ENCODE measurements at places on chromosomes 4 and X.
A peak's percentile ranks its signal among the peaks of the same experiment; 100 is the strongest.

DNA sequence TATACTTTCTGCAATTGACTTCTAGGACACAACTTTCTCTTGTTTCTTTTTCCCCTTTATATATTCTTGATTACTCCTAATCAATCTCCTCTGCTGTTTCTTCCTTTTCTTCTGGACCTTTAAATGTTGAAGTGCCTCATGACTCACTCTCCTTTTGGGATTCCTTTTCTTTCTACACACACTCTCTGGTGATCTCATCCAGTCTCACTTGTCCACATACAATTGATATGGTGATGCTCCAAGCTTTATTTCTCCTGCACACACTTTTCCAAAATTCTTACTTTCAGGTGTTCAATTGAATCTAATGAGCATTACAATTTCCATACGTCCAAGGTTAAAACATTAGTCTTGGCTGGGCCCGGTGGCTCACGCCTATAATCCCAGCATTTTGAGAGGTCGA, 794.8 kb upstream of the EPHA5 start:
- DNase-seq: no peak

DNA sequence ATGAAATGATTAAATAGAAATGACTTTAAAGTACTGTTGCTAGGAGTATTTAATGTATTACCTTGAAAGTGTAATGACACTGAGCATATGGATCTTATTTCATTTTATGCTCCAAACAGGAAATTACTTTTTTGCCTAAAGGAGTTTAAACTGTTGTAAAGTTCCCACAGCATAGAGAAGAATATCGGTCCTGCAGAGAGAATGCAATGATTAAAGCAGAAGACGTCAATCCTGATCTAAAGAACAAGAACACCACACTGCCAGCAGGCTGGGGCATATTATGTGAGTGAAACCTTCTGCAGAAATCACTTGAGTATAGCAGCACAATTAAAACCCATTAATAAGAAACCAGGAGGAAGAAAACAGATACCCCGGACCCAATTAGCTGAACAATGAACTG, 72.8 kb upstream of the CAMK2D start:
- DNase-seq: no peak

DNA sequence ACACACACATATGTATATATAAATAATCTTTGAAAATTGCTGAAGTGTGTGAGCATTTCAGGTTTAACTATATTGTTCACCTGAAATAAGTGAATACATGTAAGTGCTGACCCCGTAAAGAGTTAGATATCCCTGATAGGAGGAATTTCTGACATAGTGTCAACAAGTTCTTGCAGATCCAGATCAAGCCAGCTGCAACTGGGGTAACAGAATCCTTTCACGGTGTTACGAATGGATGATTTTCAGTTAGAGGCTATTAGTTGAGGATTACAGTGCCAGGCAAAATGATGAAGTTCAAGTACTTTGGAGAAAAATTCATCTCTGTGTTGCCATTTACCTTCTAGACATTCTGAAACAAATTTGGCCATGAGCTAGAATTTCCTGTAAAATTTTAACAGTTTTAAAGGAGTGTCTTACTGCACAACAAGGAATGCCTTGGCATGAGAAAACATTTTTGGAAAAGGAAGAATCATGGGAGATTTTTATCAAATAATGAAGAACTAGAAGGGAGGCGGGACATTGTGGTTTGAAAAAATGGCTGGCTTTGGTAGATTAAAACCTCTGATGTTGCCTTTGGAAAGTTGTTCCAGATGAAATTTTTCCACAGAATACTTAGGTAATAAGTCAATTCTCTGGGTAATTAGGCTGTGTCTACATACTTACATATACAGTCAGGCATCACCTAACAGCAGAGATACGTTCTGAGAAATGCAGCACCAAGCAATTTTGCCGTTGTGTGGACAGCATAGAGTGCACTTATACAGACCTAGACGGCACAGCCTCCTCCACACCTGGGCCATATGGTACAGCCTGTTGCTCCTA, 84.4 kb upstream of the FAT1 start:
- DNase-seq: no peak

GRCh38 chr4:166202991-166203390, 330.0 kb downstream of the TLL1 start:
- DNase-seq: no peak

- DNase-seq: no peak
These were observed 11.0 kb downstream of the PGM2 start for GRCh38 chr4:37837446-37837845.

- no peak for DNase-seq
These were observed 19.3 kb downstream of the SEC24D start for GRCh38 chr4:118816538-118817177.

DNA sequence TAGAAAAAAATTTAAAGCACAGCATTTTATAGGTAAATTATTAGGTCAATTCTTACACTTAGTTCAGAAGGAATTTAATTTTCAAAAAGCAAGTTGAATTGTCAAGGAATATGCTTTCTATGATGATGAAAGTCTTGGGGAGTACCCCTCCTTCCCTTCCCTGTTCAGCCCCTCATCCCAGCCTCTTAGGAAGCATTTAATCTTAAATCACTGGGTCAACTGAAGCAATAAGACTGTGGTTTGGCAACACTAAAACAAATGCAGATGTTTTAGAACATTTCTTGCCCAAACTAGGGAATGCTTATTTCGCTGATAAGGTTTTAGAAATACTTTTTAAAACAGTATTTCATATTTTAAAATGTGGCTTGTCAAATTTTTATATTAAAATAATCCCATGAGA, 19.1 kb upstream of the ARSJ start:
- DNase-seq: no peak

GRCh38 chrX:129115104-129115503, 408.2 kb downstream of the SMARCA1 start:
- DNase-seq: no peak

- DNase-seq: no peak
These were observed 1195.2 kb downstream of the TECRL start for GRCh38 chr4:63214076-63214475.

DNA sequence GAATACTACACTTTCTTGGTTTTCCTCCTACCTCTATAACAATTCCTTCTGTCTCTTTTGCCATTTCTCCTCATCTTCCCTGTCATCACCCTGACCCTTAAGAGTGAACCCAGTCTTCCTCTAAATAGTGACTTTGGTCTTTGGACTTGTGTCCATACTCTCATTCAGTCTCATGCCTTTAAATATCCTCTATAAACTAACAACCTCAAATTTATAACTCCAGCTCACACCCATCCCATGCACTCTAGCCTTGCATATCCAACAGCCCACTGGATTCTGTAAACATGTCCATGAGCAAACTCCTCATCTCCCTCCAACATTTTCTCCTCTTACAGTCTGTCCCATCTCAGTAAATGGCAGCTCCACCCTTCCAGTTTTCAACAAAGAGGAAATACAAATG, 15.0 kb downstream of the BCLAF3 start:
- no peak for DNase-seq

DNA sequence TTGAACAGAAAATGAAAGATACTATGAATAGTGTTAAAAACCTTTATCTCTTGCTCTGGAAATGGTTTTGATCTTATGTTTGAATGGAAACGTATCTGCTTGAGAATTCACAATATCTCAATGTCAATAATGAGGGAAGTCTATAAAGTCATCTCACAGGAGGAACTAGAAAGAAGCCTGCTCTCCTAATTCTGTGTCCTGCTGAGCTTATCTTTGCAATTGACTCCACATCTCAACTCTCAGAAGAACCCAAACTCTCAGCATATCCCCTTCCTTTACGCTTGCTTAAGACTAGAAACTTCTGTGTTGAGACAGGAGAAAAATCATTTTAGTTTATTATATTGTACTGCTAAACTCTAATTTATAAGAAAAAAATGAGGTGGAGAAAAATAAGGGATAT, 8.3 kb upstream of the PF4V1 start:
- no peak for DNase-seq

DNA sequence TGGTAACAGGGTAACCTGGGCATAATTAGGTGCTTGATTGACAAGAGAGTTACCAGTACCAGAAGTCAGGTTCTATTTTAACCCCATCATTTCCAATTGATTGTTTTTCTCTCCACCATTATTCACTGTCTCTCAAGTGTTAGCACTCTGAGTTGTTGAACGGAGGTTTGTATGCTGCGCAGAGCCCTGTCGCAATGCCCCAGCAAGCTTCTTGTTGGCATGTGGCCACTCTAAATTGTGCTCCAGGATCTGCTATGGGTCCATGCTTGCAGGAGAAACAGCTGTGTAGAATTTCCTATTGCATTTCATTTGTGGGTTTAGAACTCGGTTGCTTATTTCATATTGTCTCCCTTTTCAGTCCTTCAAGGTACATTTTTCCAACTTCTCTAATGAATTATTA, 98.2 kb downstream of the KLHL8 start:
- DNase-seq: no peak

DNA sequence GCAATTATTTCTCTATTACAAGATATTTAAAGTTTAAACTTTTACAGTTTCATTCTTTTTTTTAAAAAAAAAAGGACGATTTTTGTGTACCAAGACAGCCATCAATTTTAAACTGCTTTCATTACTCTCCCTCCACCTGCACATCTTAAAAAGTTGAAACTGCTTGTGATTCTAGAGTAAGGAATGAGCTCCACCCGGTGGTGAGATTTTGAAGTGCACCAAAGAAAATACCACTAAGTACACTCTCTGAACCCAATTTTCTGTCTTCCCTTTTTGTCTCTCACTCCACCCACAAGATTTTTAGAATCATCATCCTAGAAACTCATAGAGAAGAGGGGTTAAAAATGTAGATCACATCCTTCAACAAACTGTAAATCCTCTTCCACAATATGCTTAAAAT, 91.3 kb upstream of the WDR44 start:
- DNase-seq: peak; percentile 2
